Kidney glomerular epithelial cell (primary cell): ENCODE measurements at places on chromosomes 1 and 21.

DNA sequence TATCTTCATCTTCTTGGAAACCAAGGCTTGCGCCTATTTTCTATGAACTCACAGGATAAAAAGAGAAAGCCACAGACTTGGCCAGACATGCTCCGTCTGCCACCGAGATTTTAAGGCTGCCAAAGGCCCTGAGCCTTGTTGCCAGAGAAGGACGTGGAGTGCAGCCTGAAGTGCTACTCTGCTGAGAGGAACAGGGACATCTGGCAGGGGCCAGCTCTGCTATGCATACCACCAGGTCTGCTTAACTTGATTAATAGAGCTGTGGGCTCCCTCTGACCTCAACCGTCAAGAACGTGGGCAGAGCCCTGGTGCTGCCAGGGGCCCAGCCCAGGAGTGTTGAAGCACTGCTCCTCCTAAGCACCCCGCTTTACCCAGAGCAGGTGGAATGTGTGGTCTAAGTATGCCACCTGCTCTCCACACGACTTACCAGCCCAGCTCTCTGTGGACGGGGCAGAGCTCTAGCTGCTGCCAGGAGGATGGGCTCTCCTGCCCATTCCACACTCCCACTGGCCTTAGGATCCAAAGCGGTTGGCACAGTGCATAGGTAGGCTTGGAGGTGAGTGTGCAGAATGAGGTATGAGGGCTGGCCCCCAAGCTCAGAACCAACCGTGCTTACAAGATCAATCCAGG, 10.6 kb downstream of the HCRTR1 start:
- no peak for DNase-seq

GRCh38 chr1:173832748-173833147, 8.1 kb upstream of the CENPL start:
- DNase-seq: no peak

DNA sequence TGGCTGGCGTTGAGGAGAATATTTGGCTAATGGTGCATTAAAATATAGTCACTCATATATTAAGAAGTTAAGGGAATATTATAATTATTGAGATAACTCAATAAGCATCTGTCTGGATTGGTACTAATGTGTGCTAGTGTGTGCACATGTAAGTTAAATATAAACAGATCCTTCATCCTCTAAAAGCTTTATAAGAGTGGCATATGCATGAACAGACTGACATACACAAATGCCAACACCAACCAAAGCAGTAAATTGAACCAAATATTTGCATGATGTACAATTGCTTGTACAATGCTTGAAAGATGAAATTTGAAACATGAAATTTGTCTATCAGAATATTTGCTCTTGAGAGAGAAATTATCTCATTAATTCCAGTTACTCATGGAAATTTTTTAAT, 344.9 kb downstream of the ADGRL2 start:
- DNase-seq: no peak

GRCh38 chr21:36934864-36935420, 31.5 kb downstream of the HLCS start:
- no peak for DNase-seq

GRCh38 chr1:218439541-218440295, 94.6 kb downstream of the TGFB2 start:
- peak; percentile 45 for DNase-seq

DNA sequence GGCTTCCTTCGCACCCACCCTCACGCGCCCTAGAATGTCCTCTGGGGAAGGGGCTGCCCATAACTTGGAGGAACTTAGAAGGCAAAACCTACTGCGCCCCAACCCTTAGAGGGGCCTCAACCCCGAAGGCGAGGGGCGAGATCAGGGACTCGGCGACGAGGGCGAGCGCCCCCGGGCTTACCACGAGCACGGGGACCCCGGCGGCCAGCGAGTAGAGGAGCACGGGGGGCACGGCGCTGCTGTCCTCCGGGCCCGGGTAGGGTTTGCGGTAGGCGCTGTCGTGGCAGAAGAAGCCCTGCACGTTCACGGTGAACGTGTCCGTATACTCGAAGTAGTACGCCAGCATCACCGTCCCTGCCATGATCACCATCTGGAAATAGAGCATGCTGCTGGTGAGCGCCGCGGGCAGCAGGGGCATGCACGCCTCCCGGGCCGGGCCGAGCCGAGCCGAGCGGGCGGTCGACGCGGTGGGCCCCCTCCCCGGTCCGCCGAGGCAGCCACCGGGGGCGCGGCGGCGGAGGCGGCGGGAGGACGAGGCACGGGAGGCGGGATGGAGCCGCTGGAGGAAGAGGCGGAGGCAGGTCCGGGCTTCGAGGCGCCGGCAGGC, 304 bp downstream of the PLPPR5 start:
- no peak for DNase-seq

DNA sequence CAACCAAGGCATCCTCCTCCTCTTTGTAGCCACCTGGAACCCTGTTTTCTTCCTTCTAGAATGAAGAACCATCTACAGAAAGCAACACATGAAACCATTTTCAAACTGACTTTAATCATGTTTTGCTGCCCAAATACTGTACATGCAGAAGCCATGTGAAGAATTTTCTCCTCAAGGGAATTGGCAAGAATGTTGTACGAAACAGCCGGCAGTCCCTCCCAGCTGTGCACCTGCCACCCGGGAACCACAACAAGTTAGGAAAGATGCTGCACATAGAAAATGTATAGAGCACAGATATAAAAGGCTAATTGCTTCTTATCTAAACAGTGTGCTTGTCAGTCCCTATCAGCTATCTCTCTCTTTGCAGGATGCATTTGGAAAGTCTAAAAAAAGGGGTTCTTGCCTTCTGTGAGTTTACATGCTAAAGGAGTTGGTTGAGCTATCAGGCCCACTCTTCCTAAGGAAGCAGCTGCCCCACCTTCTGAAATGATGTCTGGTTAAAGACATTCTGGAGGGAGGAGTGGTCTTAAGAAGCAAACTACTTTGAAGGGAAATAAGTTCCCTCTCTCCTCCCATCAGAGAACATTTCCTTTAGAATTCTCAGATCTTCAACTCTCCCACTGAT, 44.8 kb downstream of the RIMS3 start:
- DNase-seq: no peak

- DNase-seq: no peak
These were observed 38.5 kb downstream of the DISC1 start for GRCh38 chr1:231665101-231665500.

DNA sequence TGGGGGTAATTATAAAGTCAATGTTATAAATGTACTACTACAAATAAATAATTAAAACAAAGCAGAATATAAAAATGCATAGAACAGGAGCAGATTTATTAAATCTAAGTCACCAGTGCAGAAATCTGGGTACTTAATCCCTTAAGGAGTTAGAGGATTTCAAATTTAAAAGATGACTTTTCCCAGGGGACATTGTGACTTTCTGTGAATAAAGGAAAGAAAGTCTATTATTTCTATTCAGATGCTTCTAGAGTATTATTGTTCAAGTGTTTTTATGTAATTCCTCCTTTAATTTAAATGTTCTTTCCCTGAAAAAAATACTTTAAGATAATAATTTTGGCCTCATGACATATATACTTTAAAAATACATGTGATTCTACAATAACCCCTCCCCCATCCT, 43.4 kb downstream of the SYDE2 start:
- no peak for DNase-seq

DNA sequence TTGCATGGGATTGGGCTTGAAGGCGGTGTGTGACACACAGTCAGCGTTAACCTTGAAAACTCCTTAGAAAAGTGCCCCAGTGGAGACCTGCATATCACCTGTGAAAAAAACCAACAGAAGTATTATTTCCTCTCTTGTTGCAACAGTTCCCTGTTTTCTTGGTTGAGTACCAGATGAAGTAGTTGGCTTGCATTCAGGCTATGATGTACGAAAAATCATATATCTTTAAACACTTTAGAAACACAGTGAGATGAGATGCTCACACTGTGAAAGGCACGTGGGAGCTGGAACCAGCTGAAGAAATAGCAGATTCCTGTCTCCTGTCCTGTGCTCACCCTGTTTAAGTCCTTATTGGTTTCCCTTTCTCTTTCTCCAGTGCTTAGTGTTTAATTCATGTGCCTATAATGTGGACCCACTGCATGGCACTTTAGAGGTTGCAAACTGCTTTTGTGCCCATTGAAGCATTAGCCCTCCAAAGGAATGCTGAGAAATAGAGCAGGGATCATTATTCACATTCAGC, 2.8 kb downstream of the CAMK1G start:
- DNase-seq: no peak

DNA sequence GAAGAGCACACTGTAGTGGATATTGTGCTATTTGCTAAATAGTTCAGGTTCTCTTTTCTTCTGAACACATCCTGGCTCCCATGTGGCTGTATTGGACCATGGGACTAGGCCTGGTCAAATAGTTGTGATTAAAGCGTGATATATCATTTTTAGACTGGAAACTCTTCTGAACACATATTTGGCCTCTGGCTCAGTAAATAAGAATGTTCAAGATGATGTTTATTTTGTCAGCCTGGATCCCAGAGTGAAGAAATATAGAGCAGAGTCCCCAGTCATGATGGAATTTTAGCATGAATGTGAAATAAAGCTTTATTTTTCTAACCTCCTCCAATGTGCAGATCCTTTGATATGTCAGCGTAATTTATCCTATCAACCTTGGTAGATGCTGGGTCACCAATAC, 542.6 kb downstream of the ADGRL2 start:
- no peak for DNase-seq

- peak; percentile 15 for DNase-seq
These were observed 86.4 kb downstream of the FAF1 start for GRCh38 chr1:50873458-50874187.

DNA sequence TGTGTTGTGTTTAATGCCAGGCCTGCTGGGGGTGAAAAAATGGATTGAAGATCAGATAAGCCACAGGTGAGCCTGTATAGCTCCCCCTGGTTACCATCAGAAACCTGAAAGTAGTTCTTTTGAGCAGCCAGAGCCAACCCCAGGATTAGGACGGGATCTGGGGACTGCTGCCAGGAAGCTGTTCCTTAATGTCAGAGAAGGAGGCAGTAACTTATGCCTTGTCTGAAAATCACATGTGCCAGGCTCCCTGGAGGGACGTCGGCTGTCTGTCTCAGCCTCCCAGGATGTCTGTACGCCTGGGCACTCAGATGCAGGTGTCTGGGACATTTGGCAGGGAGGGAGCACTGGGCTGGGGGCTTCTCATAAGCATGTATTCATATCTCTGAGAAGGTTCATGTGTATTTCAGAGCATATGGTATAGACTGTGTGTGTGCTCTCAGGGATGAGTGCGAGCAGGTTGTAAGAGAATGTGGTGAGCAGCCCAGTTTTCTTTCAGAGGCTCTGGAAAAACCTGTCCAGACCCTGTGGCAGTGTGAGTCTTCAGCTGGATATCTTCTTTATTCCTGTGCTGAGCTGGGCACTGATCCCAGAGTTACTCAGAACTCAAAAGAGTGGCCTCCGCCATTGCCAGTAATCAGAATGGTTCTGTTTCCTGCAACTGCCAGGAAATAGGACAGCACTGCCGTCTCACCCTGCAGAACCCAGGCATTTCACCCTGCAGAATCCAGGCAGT, 2.8 kb downstream of the FAM43B start:
- DNase-seq: no peak

DNA sequence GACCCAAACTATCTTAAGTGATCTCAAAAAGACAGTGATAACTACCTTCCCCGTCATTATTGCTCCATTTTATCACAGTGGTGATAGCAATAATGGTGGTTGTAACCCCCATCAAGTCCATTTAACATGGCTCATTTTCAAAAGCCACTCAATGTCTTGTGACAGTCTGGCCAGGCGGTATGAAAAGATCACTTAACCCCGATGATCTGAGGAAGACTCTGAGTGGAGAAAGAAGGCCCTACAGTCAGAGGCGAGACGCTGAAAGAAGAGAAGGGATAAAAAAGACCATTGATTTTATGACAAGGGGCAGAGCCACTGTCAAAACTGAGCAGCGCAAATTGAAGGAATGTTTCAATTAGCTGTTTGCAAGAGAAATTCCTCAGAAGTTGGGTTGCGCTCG, 417.2 kb upstream of the PBX1 start:
- DNase-seq: no peak

GRCh38 chr1:92087542-92087941, 7.4 kb downstream of the BTBD8 start:
- no peak for DNase-seq

- no peak for DNase-seq
These were observed 204.7 kb downstream of the ST6GALNAC3 start for GRCh38 chr1:76279101-76279748.

GRCh38 chr1:55067022-55067778, 27.9 kb downstream of the PCSK9 start:
- DNase-seq: no peak

DNA sequence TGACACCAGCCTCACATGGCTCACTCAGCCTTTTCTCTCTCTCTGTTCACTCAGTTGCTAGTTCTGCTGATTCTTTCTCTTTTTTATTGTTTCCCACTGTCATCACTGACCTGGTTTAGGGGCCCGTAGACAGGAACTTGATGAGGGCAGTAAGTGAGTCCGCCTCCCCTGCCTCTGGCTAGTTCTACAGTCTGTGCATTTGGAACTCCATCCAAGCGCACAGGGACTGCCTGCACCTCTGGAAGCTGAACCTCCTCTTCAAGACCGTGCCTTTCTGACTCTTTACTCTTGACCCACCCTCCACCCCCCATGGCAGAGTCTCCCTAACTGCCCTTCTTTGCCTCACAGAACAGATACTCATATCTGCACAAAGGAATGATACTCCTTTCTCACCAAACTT, 4.2 kb downstream of the TENT5C start:
- no peak for DNase-seq

GRCh38 chr1:219731771-219732170, 118.9 kb upstream of the ZC3H11B start:
- DNase-seq: no peak

DNA sequence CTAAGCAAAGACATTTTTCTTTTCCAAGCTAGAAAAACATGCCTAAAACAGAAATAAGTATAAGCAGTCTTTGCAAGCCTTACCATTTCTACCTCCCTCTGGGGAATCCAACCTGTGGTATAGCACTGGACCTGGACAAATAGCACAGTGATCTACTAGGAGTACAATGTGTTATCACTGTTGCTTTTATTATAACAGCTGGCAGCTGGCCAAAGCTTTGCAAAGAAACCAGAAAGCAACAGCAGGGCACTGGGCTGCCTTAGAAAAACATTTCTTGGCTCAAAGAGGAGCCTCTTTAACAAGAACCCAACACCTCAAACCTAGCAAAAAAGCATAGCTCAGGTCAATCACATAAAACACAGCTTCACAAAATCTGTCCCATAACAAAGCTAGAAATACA, 294.5 kb upstream of the GREM2 start:
- no peak for DNase-seq

DNA sequence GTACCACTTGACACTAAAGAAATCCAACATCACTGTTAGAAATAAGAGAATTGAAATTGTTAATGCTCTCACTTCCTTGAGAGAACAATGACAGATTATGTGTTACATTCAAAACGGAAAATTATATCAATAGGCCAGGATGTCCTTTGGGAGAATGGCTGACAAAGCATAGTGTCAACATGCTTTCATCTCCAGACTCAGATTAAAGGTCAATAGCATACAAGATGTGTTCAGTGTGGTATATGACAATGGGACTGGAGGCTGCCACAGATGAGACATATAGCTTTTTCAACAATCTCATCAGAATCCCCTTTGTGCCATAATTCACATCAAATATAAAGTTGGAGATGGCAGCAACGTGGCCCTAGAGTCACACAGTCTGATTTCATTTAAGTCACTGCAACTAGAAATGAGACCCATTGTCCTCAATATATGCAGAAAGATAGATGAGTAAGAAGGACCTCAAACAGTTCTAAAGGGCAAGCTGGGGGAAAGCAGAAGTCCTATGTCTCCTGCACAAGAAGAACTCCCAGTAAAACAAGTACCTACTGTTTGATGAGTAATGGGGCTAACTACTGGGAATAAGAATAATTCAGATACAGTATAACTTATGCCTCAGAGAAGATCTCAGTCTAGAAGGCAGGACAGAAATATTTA, 327.9 kb downstream of the TTLL7 start:
- DNase-seq: no peak
